ENCODE measurements at places on chromosomes 11 and 22. TPM values are rescaled to one million over a fixed set of nuclear protein-coding genes. Genes with fewer than 3 reads are reported as not detected.

DNA sequence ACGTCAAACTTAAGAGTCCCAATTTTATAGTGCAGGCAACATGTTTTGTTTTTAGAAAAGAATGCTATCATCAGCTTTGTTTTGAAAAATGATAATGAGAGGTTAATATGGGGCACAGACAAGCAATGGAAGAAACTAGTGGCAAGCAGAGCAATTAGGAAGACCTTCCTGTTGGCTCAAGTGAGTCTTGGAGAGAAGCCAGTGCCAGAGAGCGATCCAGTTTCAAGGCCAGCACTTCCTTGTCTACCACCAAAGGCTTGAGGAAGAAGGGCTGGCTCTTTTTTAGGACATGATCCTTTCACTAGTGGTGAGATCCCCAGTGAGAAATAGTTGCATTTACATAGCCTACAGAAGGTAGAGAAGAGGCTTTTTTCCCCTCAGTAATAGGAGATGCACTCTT lies 1340.7 kb downstream of the LRRC4C start:
- no peak for DNase-seq

DNA sequence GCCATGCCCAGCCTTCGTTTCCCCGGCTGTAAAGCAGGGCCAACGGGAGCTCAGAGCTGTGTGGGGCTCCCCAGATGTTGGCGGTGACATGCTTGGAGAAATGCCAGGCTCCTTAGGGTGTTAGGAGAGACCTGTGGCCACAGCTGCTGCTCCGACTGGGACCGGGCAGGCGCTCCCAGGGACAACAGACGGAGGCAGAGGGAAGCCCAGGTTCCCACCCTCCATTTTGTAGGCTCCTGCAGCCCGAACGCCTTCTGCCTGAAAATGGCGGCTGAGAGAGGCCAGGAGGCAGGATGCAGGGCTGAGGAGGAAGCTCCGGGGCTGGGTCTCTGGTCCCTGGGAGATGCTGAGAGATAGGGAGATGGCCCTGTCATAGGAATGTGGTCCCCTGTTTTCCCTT lies 10.0 kb downstream of the CD6 start:
- DNase-seq = no peak

DNA sequence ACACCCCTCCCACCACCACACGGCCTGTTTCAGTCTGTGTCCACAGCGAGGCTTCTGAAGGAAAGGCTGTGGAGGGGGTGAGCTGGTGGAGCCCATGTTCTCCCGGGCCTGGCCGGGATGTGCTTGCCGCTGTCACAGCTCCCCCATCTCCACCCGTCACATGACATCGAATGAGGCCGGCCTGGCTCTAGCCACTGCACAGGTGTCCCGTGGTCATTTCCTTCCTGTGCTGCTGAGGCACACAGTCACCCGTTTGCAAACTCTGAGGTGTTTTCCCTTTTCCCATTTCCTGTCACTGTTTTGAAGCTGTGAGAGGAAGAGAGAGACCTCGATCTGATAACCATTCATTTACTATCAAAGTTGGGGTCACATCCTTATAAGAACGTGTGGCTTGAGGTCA lies 55.7 kb upstream of the CLDN5 start:
- DNase-seq = no peak

- DNase-seq = no peak
These were observed 25.6 kb downstream of the PGA5 start for GRCh38 chr11:61266602-61267001.

- DNase-seq = no peak
These were observed 53.6 kb downstream of the CECR2 start for GRCh38 chr22:17422736-17423343.

GRCh38 chr22:49820984-49821383 lies 6.7 kb downstream of the BRD1 start:
- DNase-seq = no peak

DNA sequence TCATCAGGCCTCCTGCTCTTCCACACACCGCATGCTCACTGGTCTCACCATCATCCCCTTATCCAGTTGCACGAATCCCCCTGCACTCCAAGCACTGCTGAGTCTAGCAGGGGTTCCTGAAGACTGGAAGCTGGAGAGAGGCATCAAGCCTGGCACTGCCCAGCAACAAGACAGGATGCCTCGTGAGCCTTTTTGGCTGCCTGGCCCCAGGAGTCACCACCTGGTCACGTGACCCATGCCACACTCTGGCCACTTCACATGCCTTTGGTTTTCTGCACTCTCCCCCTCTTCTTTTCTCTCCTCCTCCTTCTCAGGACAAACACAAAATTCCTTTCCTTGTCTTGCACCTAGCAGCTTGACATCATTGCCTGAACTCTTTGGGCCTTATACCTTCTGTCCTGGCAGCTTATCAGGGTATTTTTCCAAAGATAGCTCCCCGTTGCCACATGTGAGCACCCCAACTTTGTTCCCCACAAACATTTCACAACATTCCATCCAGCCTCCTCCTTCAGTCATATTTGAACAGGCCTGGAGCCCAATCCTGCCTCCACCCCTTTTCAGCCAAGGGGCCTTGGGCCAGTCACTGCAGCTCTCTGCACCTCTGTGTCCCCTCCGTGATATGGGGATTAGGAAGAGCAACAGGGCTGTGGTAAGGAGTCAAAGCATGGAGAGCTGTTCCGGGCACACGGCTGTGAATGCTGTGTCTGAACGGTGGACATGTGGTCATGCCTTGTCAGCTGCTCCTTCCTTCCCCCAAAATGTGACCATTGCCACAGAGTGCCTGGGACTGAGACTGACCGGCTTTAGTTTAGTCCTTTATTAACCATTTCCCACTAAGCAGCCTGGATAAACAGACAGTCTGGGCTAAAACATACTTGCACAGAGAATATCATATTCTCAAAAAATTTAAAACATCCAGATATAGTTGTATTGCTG lies 2.8 kb upstream of the PACSIN2 start:
- no peak for DNase-seq

FZD4 gene
- 22.9 TPM for total RNA-seq

Data from NCI-H460 (cell line).